ENCODE measurements at places on chromosomes 12 and 14.
A peak's percentile ranks its signal among the peaks of the same experiment; 100 is the strongest.

DNA sequence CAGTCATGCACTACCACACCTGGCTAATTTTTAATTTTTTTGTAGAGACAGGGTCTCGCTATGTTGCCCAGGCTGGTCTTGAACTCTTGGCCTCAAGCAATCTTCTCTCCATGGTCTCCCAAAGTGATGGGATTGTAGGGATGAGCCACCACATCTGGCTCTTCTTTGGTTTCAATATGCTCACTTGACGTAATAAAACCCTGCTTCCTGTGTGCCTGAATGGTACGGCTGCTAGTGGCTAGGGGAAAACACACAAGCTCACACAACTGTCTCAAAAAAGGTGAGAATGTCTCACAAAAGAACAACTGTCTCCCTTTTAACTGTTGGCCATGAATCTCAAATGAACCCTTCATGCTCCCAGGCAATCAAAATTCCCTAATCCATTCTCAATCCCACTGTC, 15.0 kb downstream of the C1S start:
- no peak for DNase-seq

DNA sequence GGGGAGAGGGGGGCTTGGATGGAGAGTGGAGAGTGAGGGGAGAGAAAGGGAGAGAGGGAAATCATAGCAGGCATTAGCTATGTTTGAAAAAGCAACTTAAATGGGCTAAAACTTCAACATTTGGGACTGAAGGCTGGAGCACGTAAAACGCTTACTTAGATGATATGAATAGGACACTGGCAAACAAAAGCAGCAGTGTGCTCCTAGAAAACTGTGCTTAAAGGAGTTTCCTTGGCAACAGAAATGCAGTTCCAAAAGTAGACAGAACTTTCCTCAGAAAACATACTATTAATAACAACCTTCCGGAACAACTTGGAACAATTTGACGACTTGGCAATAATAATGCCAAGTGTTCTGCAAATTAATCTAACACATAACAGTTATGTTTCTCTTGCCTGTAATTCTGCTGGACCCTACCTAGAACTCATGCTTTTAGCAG, 235.5 kb upstream of the NPAS3 start:
- no peak for DNase-seq

- DNase-seq = peak; percentile 69
Measured at GRCh38 chr14:79011091-79011919, 841.1 kb downstream of the NRXN3 start.

GRCh38 chr14:102591372-102591943, 991 bp upstream of the RCOR1 start:
- DNase-seq = peak; percentile 56

- DNase-seq = no peak
Measured at GRCh38 chr14:75738192-75738591, 77.1 kb downstream of the TTLL5 start.

DNA sequence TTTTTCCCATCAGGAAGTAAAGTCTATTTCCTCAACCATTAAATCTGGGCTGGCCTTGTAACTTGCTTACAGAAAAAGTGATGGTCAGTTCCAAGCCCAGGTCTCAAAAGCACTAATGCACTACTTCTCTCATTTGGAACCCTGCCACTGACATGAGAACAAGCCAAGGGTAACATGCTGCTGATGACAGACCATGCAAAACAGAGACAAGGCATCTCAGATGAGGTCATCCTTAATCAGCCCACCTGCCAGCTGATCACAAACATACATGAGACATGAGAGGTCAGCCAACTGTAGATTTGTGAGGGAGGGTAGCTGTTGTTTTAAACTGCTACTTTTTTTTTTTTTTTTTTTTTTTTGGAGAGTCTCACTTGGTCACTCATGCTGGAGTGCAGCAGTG, 16.2 kb downstream of the TWF1 start:
- no peak for DNase-seq

GRCh38 chr12:129237881-129238280, 384.6 kb downstream of the GLT1D1 start:
- DNase-seq = no peak

DNA sequence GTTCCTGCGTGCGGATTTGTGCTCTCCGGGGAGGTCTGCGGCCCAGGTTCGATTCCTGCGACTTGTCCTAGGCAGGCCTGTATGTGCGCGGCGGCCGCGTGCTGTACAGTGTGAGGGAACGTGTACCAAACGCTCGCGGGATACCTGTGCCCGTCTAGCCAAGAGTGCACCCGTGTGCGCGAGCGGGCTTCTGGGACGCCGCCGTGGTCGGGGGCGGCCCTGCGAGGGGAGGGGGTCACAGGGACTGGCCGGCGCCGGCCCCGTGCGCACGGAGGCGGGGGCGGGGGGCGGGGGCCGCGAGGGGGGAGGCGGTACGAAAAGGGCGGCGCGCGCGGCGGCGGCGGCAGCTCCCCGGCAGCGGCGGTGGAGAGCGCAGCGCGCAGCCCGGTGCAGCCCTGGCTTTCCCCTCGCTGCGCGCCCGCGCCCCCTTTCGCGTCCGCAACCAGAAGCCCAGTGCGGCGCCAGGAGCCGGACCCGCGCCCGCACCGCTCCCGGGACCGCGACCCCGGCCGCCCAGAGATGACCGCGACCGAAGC, at the start of gene DLK1:
Gene DLK1, plus strand, starts transcription at position 343 of the 536 bp plus-strand sequence. Its CDS starts 177 bp downstream, at position 520.
- peak; percentile 50 for DNase-seq

- no peak for DNase-seq
Measured at GRCh38 chr14:101601606-101602465, 40.5 kb downstream of the DIO3 start.

DNA sequence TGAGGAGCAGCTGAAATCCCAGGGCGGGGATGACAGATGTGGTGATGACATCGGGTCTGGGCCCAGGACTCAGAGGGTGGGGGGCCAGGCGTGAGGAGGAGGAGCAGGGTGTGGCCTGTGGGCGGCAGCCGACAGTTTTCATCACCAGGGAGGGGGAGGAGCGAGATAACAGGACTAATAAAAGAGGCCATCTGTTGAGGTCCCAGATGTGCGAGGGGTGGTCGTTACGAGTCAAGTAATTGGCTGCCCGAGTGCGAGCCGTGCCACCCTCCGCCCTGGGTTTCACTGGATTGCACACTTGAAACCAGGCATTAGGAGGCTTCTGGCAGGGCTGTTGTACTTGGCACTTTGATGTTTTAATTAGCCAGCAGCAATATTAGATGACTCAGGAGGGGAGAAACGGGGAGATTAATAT, 67.2 kb downstream of the NOS1 start:
- no peak for DNase-seq

- no peak for DNase-seq
Measured at GRCh38 chr12:52122904-52123303, 43.4 kb downstream of the SMIM41 start.

DNA sequence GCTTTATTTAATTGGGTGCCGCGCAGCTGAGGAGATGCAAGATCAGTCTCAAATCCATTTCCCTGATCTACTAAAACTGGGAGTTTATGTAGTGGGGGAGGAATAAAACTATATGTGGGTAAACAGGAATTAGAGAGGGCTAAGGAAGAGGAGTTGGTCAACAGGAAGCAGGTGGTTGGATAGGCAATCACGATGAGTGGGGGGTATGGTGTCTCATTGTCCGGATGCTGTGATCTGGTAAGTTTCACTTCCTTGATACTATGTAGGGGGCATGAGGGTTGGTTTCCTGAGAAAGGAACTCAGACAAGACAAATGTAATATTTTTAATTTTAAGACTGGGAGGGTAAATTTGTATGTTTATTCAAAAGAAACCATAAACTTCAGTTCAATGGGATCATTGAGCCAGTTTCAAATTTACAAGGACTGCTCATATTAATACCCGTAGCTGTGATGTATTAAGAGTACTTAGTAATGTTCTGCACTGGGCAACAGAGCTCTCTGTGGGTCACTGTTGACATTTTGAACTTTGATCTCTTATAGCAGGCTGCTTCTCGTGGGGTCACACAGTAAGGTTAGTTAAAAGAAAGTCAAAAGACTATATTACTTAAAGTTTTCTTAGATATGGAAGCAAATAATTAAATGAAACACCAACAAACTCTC, 786.2 kb upstream of the FBXO33 start:
- no peak for DNase-seq

GRCh38 chr12:91628656-91629055, 446.0 kb upstream of the DCN start:
- DNase-seq = no peak

DNA sequence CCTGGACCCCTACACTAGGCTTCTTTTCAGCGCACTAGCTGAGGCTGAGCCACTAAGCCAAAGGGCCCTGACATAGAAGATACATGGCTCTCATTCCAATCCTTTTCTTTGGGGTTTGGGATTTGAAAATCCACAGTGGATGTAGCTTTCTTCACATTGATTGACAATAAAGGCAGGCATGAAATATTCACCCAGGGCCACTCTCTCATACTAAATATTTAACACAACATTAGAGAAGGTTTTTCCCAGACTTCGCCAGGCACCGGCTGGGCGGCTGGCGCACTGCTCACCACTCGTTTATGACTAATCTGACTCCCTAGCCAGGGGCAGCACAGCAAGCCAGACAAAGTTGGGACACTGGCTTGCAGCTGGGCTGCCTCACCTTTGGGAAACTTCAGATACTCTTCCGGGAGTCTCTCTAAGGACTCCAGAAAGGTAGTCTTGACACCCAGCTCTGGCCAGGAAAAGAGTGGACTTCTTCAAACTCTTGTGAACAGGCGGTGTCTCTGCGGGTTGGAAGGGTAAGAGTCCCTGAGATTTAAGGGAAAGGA, 699 bp upstream of the HOXC11 start:
- DNase-seq = no peak

DNA sequence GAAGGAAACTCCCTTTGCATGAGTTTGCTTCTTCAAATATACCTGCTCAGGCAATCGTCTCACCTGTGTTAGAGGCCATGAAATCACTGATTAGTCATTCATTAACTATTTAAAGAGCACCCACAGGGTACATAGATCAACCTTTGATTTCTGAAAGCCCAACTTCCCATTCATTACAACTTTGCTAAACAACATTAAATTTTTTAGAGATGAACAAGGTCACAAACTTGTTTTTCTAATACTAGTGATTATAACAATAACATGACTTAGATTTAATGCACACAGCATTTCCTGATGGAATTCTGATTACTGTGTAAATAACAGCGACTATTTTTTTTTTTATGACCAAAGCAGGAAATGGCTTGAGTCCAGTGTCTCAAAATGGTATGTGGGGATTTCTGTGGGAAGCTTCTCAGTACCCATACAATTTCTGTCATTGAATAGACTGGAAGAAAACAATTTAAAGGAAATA, 5.4 kb upstream of the ERO1A start:
- DNase-seq = peak; percentile 46

- DNase-seq = no peak
Measured at GRCh38 chr14:74577948-74578275, 34.1 kb downstream of the LTBP2 start.

GRCh38 chr12:12714276-12715021, 2.7 kb upstream of the CDKN1B start:
- peak; percentile 58 for DNase-seq

DNA sequence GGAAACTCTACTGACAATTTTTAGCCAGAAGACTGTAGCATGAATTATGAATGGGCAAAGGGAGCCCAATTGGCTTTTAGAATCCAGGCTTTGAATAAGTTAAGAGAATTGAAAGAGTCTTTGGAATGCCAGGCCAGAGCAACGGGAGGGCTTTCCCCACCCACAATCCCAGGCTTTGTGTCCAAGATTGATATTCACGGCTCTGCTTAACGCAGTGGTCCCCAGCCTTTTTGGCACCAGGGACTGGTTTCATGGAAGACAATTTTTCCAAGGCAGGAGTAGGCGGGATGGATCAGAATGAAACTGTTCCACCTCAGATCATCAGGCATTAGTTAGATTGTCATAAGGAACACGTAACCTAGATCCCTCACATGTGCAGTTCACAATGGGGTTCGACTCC, 79.6 kb downstream of the EPS8 start:
- DNase-seq = no peak

DNA sequence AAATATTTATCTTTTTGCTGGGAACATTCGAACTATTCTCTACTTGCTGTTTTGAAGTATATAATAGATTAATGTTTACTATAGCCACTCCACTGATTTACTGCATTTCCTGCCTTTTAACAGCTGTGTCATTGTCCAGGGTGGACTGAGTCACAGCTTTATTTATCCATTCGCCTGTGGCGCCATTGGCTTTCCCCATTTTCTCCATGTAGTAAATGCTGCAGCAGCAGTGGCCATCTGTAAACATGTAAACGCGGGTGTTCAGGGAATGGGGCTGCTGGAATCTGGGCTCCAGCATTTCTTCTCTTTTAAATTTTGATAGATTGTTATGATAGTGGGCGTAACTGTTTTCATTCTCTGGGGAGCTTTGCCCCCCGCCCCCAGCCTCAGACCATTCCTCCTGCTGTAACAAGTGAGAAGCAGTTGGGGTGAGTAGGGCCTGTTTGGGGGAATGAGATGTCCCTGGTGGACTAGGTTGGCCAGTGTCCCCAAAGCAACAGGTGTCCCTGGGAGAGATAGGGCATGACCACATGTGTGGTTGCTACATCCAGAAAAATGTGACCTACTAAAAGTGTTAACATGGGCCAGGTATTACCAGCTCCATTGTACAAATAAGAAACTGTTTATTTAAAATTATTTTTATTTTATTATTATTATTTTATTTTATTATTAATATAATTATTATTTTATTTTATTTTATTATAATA, 32.9 kb downstream of the RIN3 start:
- DNase-seq = no peak
